A673 (cell line): ENCODE measurements at places on chromosomes 6 and 20.

GRCh38 chr20:42435230-42435629 lies 754.5 kb downstream of the PTPRT start:
- no peak for DNase-seq

- DNase-seq = no peak
Measured at GRCh38 chr20:2084703-2085102, 16.9 kb upstream of the STK35 start.

DNA sequence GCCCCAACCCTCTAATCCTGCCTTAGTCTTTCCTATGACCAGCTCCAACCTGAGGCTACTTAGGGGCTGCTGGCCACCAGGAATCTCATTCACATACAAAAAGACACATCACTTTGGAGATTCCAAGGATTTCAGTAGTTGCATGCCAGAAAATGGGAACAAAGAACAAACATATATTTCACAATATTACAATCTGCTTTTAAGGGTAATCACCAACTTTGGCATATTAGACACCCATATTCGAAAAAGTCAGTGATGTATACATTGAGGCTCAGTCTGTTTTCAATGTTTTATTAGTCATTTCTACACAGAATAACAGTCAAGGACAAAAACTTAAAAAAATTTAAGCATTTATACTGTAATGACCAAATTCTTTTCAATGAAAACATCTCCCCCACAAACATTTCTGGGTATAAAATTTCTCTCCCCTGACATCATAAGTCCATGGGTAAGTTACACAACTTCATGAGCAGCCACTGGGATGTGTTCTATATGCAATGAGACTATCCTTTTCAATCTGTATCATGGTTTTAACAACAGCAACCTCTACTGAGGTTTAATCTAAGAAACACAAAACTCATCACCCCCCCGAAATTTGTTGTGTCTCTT lies 103.5 kb downstream of the MAP7 start:
- DNase-seq = no peak

- DNase-seq = no peak
Measured at GRCh38 chr6:144757730-144758129, 472.6 kb downstream of the UTRN start.

- no peak for DNase-seq
Measured at GRCh38 chr20:43560974-43561373, 2.1 kb downstream of the SGK2 start.
